ENCODE measurements at places on chromosomes 6 and 20. TPM values are rescaled to one million over a fixed set of nuclear protein-coding genes. Genes with fewer than 3 reads are reported as not detected.

DNA sequence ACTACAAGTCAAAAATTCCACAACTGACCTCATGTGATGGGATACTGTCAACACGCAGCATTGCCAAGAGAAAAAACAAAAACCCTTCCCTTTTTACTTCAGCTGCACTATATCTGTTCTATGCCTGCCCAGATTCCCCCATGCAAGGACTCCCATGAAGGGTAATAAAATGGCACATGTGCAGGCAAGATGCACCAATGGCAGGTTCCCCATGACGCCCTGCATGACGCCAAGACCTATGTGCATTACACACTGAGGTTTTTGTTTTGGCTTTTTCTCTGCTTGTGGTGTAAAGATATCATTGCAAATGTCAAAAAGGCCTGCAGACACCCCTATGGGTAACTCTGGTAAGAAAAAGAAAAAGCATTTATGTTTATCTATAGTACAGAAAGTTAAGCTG lies 403.4 kb downstream of the HDGFL1 start:
- H3K36me3 ChIP-seq, result no peaks in the 10 kb centered on the region
- no peak for DNase-seq
- H3K27ac ChIP-seq, result no peak overlapping the region

DNA sequence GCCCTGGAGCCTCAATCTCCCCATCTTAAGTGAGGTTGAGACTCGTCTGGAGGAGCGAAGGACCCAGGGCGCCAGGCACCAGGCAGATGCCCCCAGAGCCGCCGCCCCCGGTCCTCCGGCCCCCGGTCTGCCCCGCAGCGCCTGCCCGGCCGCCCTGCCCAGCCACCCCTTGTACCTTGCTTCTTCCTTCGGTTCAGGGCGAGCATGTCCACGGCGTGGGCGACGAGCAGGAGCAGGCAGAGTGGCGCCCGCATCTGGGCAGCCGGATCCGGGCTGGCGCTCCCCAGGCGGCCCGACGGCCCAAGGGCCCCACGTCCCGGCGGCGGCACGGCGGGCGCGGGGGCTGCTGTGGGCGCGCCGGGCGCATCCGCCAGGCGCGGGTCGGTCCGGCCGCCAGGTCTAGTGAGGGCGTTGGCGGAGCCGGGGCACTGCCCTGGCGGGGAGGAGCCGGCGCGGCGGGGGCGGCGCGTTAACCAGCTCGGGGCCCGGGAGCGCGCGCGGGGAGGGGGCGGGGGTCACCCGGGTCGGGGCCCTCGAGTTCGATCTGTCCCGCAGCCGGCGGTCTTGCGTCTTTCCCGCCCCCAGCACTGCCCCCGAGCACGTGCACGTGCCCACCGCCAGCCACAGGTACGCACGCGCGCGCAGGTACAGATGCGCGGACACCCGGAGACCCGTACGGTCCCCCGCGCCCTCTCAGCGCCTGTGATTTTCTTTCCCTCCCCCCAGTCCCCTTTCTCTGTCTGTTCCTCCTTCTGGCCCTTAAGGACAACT lies at the start of gene RSPO4:
Gene RSPO4 (minus strand): TSS at position 401 of the 771 bp plus-strand sequence. CDS start 147 bp downstream, at position 254.
- DNase-seq, result peak; percentile 86
- H3K4me1 ChIP-seq, result no peaks in the 10 kb centered on the region
- no peaks in the 10 kb centered on the region for H3K36me3 ChIP-seq
- H3K27ac ChIP-seq, result no peak within 1 kb of the TSS
- H3K4me3 ChIP-seq, result no peak within 1 kb of the TSS

The WFDC5 gene
- 0.57 TPM for total RNA-seq

DNA sequence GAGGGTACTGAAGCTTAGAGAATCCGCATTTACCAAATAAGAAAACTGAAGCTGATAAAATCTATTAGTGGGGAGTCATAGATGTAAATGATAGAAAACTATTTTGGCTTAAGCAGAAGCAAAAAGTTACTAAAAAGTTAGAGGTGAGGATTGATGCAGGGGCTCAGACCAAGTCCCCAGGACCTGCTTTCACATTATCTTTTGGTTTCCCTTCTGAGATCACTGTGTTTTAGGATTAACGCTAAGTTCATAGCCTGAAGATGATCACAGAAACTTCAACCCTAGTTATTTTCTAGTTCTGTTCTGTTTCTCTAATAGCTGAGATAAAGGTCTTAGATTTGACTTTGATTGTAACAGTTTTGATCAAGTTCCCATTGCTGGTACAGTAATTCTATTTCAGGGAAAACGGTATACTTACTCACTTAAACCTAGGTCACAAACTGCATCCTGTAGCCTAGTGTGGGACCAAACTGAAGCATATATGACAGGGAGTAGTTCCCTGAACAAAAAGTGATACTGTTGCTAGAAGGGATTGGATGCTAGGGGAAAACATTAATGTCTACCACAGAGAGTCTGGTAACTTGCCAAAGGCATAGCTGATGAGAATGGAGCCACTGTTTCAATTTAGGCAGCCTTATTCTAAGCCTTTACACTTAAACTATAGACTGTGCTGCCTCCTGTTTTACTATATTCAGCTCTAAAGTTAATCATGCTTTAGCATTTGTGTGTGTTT lies 13.1 kb downstream of the CYB5R4 start:
- H3K36me3 ChIP-seq, result no peaks in the 10 kb centered on the region
- no peak for DNase-seq
- H3K27me3 ChIP-seq, result no peaks in the 10 kb centered on the region
- H3K27ac ChIP-seq, result no peak overlapping the region
- no peaks in the 10 kb centered on the region for H3K4me1 ChIP-seq
- H3K4me3 ChIP-seq, result no peak overlapping the region

- H3K4me1 ChIP-seq, result peaks cover 27% of the 10 kb centered on the region
- H3K27me3 ChIP-seq, result no peaks in the 10 kb centered on the region
- no peaks in the 10 kb centered on the region for H3K36me3 ChIP-seq
- peak overlapping the region; percentile 39 for H3K27ac ChIP-seq
These were observed 27.0 kb upstream of the PTGIS start for GRCh38 chr20:49594931-49595315.

DNA sequence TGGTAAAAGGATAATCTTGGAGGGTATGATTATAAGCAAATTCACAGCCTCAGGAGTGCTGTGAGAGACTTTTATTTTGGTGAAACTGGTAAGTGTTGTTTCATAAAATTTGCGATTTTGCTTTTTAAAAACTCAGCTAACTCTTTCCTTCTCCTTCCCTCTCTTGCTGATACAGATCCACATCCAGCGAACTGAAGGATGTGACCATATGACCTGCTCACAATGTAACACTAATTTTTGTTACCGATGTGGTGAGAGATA lies 77.2 kb upstream of the TPD52L1 start:
- H3K4me3 ChIP-seq, result no peak overlapping the region
- H3K27ac ChIP-seq, result no peak overlapping the region
- no peak for DNase-seq
- no peaks in the 10 kb centered on the region for H3K36me3 ChIP-seq

The TRAM2 gene
- total RNA-seq, result 17.2 TPM

The EMILIN3 gene
- total RNA-seq, result not detected

GRCh38 chr6:3489027-3489757 lies 32.3 kb upstream of the SLC22A23 start:
- H3K4me1 ChIP-seq, result no peaks in the 10 kb centered on the region
- H3K4me3 ChIP-seq, result no peak overlapping the region
- no peak for DNase-seq
- no peaks in the 10 kb centered on the region for H3K27me3 ChIP-seq
- H3K36me3 ChIP-seq, result no peaks in the 10 kb centered on the region

DNA sequence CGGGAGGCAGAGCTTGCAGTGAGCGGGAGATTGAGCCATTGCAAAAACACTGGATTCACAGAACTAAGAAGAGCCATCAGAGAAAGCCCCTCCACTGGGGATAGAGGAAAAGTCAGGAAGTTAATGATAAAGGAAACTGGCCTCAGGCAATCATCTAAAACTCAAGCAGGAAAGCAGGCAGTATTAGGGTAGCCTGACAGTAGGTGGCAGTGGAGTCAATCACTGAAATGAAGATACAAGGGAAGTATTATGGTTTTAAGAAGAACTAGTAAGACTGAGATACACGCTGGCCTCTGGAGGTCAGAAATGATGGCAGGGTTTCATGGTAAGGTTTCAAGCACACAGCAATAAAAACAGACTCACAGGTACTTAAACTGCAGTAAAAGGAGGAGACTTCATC lies 578.3 kb downstream of the HACE1 start:
- no peaks in the 10 kb centered on the region for H3K36me3 ChIP-seq
- no peaks in the 10 kb centered on the region for H3K4me1 ChIP-seq
- no peak overlapping the region for H3K27ac ChIP-seq
- no peaks in the 10 kb centered on the region for H3K27me3 ChIP-seq

DNA sequence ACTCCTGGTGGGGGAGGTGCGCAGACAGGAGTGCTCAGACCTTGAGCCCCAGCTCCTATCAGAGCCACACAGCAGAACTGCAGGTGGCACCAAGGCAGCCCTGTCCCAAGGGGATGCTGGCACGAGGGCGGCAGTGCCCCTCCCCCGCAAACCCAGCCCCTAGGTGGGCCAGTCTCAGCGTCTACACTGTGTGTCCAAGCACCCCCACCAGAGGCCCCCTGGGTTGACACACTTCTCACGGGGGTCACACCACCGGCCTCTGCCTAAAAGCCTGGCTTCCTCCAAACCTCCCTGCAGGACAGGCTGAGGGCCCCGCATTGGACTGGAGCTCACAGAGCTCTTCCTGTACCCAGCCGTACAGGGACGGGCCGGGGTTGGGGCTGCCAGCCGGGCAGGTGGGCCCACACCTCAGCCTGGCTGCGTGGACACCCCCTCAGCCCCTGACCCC lies 8.1 kb downstream of the SLC2A4RG start:
- no peaks in the 10 kb centered on the region for H3K4me1 ChIP-seq
- H3K4me3 ChIP-seq, result no peak overlapping the region
- DNase-seq, result no peak
- no peak overlapping the region for H3K27ac ChIP-seq

- H3K4me1 ChIP-seq, result no peaks in the 10 kb centered on the region
- H3K27me3 ChIP-seq, result no peaks in the 10 kb centered on the region
- no peak for DNase-seq
- H3K27ac ChIP-seq, result no peak overlapping the region
These were observed 218.6 kb downstream of the PKHD1 start for GRCh38 chr6:51868591-51869355.

The CSE1L gene
- total RNA-seq, result 10.4 TPM

GRCh38 chr6:139390447-139390846 lies 16.0 kb upstream of the CITED2 start:
- no peaks in the 10 kb centered on the region for H3K27me3 ChIP-seq
- no peak overlapping the region for H3K27ac ChIP-seq
- no peak overlapping the region for H3K4me3 ChIP-seq
- no peaks in the 10 kb centered on the region for H3K4me1 ChIP-seq

- H3K27me3 ChIP-seq, result no peaks in the 10 kb centered on the region
- H3K36me3 ChIP-seq, result peaks cover 38% of the 10 kb centered on the region
- no peak overlapping the region for H3K27ac ChIP-seq
- no peak overlapping the region for H3K4me3 ChIP-seq
These were observed 107.3 kb downstream of the FOXO3 start for GRCh38 chr6:108667993-108668392.

- H3K27me3 ChIP-seq, result no peaks in the 10 kb centered on the region
- H3K36me3 ChIP-seq, result no peaks in the 10 kb centered on the region
- peak within 1 kb of the TSS; percentile 76 for H3K4me3 ChIP-seq
- DNase-seq, result peak; percentile 99
- peak within 1 kb of the TSS; percentile 94 for H3K27ac ChIP-seq
- peaks cover 21% of the 10 kb centered on the region for H3K4me1 ChIP-seq
These were observed at the start of gene PTPRK for GRCh38 chr6:128520436-128521281. PTPRK (minus strand) TSS chr6:128520599; CDS start chr6:128520358, 241 bp downstream.

The MLIP gene
- 1.3 TPM for total RNA-seq

DNA sequence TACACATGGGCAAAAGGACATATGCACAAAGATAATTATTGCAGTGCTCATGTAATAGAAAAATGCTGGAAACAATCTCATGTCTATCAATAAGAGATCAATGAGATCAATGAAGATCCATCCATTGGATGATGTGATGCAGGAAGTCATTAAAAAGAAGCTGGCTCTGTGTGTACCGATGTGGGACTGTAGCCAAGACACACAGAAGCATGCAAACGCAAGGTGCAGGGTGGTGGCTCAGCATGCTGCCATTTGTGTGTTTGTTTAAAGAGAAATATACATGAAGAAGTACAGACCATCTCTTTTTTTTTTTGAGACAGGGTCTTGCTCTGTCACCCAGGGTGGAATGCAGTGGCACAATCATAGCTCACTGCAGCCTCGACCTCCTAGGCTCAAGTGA lies 33.1 kb upstream of the KCNB1 start:
- no peaks in the 10 kb centered on the region for H3K36me3 ChIP-seq
- no peak for DNase-seq
- H3K4me1 ChIP-seq, result no peaks in the 10 kb centered on the region
- no peak overlapping the region for H3K4me3 ChIP-seq
- H3K27me3 ChIP-seq, result no peaks in the 10 kb centered on the region
- no peak overlapping the region for H3K27ac ChIP-seq

DNA sequence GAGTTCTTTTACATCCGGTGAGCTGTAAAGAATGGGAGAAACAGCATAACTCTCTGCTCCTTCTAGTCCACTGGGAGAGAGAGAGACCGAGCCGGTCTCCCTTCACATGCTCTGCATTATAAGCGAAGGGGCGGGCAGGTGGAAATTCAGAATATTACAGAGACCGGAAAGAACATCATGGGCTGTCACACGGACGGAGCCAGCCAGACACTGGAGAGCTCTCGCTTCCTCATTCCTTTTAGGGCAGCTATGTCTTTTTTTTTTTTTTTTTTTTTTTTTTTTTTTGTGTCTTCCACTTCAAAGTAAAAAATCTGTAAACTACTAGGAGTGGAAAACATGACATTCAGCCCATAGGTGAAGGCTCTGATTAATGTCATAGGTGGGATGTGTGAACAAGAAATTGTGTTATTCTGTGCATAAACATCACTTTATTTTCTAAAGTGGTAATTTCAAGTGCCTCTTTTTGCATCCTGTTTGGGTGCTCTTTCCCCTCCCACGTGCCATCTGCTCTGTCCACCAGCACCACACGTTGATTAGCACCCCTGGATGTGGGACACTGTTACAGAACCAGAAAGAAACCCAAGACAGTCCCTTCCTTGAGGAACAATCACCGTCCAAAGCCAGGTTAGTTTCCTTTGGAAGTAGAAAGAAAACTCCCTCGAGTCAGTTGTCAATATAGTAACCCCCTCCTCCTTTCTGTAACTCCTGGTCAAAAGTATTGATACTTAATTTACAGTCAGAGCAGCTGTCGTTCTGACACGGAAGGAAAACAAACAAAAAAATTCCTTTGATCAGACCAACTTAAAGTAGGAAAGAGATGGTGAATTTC lies at the start of gene TAGAP:
Gene TAGAP (minus strand): TSS at position 93 of the 829 bp plus-strand sequence. CDS start 845 bp downstream, outside the sequence.
- no peaks in the 10 kb centered on the region for H3K36me3 ChIP-seq
- no peaks in the 10 kb centered on the region for H3K27me3 ChIP-seq
- peaks cover 3% of the 10 kb centered on the region for H3K4me1 ChIP-seq
- DNase-seq, result no peak
- H3K4me3 ChIP-seq, result no peak within 1 kb of the TSS
- H3K27ac ChIP-seq, result peak within 1 kb of the TSS; percentile 83

GRCh38 chr6:146545581-146545980 lies 1.9 kb downstream of the RAB32 start:
- H3K27ac ChIP-seq, result peak overlapping the region; percentile 98
- H3K36me3 ChIP-seq, result peaks cover 16% of the 10 kb centered on the region
- no peaks in the 10 kb centered on the region for H3K27me3 ChIP-seq

The SEL1L2 gene
- not detected for total RNA-seq

GRCh38 chr6:41688256-41688965 lies 47.0 kb downstream of the TFEB start:
- H3K4me1 ChIP-seq, result peaks cover 8% of the 10 kb centered on the region
- DNase-seq, result no peak
- H3K4me3 ChIP-seq, result no peak overlapping the region
- H3K36me3 ChIP-seq, result peaks cover 71% of the 10 kb centered on the region
- H3K27me3 ChIP-seq, result no peaks in the 10 kb centered on the region

- no peaks in the 10 kb centered on the region for H3K36me3 ChIP-seq
- H3K4me1 ChIP-seq, result no peaks in the 10 kb centered on the region
- H3K4me3 ChIP-seq, result no peak overlapping the region
- H3K27me3 ChIP-seq, result no peaks in the 10 kb centered on the region
- H3K27ac ChIP-seq, result no peak overlapping the region
- DNase-seq, result no peak
These were observed 522.0 kb upstream of the GJE1 start for GRCh38 chr6:141610741-141611140.

The RIPOR3 gene
- total RNA-seq, result 5.7 TPM

Measured in upper lobe of left lung (tissue), 6 donors.